Progenitor cell of endocrine pancreas (in vitro differentiated cells): ENCODE measurements at places on chromosomes 1 and 21. TPM values are rescaled to one million over a fixed set of nuclear protein-coding genes. Genes with fewer than 3 reads are reported as not detected.

DNA sequence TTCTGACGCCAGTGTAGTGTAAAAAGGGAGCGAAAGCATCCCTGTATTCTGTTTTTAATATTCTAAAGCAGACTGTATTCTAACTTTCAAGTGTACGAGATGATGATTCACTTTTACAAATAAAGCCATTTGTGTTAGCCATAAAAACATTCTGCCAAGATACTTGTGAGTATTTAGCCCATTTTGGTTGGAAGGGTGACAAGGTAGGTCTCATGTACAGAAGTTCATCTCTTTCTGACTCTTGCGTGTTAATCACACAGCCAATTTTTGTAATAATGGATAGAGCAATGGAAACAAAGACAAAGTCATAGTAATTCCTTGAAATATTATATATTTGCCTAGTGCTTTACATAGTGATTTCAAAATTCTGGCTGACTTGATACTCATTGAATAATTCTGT is 125.3 kb upstream of the GREM2 start:
- no peak for DNase-seq

Gene DENND2C
- total RNA-seq: 10.4 and 10.6 TPM in 2 replicates

DNA sequence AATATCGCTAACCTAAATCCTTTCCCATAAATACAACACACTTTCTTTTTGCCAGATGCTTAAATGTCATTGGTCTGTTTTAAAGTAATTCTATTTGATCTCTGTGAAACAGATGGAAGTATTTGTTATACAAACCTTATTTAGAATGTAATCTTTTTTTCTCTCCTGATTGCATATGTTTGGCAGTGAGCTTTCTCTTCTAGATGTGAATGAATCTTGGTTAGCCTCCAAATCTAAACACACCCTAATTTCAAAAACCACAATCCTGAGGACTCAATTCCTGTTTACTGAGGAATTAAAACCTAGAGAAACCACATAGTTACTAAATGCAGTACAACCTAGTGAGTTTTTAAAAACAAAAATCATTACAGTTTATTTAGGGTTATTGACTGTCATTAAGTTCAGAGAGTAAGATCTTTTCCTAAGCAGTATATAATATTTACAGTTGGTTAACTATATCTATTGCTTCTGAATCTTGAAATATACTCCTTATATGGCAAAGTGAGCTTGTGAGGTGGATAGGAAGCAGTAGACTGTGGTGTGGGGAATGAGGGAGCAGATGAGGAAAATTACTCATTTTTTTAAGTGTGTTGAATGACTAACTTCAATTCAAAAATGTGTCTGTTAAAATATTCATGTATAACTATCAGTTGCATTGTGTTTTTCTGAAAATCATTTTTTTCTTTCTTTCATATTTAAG is 218.7 kb downstream of the FMN2 start:
- DNase-seq: no peak

Gene SPRR1B
- total RNA-seq: not detected in 2 replicates

Gene ZNF670
- 13.0 and 13.7 TPM in 2 replicates for total RNA-seq

- DNase-seq: no peak
These were observed 149.2 kb downstream of the PSMG1 start for GRCh38 chr21:39033878-39034589.

Gene ABCB10
- total RNA-seq: 21.4 and 27.9 TPM in 2 replicates

- no peak for DNase-seq
These were observed 81.7 kb downstream of the DDX20 start for GRCh38 chr1:111837393-111837792.

DNA sequence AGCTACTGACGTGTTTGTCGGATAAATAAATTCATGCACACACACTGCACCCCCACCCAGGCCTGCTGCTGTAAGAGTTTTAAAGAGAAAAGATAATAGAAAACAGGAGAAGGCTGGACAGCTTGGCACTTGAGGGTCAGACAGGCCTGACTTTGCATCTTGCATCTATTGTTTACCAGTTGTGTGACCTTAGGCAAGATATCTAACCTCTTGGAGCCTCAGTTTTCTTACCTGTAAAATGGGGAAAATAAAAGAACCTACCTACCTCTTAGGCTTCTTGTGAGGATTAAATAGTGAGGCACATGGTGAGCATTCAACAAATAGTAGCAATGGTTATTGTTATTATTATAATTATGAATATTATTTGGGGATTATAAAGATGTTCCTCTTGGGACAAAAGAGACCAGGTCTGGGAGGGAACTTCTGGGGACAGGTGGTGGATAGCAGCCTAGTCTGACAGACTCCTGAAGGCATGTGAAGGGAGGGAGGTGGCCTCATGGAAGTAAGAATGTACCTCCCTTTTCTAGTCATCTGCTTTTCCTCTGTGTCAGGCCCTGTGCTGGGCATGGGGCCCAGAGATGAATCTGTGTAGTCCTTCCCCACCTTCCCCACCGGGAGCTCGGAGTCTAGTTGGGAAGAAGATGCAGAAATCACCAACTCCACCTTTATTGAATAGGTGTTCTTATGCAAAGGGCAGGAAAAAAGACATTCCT is 18.3 kb upstream of the EPB41 start:
- DNase-seq: no peak

GRCh38 chr1:12480748-12481362 is 137.2 kb downstream of the DHRS3 start:
- no peak for DNase-seq

GRCh38 chr21:41781050-41781410 is 14.2 kb upstream of the RIPK4 start:
- DNase-seq: no peak

DNA sequence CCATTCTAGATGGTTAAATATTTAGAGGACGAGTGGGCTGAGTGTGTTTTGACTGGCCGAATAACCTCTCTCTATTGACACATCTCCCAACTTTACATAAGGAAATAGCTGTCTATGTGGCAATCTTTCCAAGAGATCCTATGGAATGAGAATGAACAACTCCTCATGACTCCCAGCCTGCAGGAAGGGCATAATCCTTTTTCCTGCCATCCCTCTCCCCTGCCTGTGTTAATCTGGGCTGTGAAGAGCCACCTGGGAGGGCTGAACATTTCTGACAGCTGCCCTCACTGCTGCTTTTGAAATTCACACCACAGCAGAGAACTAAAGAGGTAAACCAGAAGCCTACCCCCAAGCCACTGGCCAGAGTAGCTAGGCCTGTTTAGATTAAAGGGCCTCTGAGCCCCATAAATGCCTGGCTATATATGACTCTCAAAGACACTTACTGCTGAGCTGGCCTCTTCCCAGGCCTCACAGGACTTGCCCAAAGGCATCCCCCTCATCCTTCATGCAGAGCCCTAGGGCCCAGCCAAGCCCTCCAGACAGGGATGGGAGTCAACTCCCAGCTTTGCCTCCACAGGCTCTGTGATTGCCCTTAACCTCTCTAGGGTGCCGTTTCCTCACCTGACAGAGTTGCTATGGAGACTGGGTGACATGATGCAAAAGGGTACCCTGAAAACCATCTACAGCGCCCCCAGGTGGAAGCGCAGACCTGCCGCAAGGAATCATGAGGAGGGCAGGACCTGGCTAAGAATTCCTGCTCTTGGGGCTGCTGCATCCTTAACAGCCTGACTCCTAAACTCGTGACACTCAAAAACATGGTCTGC is 42.0 kb upstream of the LDLRAP1 start:
- no peak for DNase-seq

GRCh38 chr1:117365350-117366176 is 1.7 kb upstream of the MAN1A2 start:
- DNase-seq: no peak

- DNase-seq: no peak
These were observed 7.1 kb downstream of the ANGEL2 start for GRCh38 chr1:213008564-213008963.

GRCh38 chr21:45911806-45912325 is 69.7 kb upstream of the COL6A1 start:
- no peak for DNase-seq

DNA sequence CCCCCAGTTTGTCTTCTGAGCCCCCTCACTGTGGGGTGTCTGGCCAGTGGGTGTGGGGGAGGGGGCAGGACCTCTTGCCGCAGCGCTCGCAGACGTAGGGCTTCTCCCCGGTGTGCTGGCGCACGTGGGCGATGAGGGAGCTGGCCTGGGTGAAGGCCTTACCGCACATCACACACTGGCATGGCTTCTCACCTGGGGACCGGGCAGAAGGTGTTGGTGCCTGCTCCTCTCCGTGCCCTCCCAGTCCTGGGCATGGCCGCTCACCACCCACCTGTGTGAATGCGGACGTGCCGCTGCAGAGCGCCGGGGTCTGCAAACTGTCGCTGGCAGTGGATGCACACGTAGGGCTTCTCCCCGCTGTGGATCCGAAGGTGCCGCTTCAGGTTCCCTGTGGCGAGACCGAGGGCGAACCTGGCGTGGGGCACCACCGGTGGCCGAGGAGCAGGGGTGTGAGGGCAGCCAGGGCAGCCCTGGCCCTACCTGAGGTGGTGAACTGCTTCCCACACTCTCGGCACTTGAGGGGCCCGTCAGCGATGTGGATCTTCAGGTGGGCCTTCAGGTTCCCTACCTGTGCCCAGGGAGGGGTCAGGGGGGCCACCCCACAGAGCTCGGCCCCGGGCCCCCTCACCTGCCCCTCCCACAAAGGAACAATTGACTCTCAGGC is 32.4 kb downstream of the ZBTB17 start:
- DNase-seq: no peak

DNA sequence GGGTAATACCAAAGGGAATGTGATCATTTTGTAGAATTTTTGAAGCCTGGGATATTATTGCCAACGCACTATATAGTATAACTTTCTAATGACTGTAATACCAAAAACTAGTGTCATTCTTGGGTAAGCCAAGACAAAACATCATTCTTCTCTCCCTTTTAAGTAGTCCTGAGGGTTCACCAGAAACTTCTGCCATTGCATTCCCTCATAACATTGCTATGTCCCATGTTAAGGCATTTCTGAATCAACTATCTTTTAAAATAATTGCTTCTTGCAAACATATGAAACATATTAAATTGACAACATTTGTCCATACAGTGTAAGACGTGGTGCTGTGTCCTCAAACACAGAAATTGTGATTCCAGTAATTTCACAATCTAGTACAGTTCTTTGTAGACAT is 29.9 kb upstream of the C1orf21 start:
- DNase-seq: no peak

- no peak for DNase-seq
These were observed 162.6 kb upstream of the IRF2BP2 start for GRCh38 chr1:234772345-234773147.

Gene MATN1
- 0.11 and 0.14 TPM in 2 replicates for total RNA-seq

Gene CR1
- total RNA-seq: 0.11 and 0.41 TPM in 2 replicates

DNA sequence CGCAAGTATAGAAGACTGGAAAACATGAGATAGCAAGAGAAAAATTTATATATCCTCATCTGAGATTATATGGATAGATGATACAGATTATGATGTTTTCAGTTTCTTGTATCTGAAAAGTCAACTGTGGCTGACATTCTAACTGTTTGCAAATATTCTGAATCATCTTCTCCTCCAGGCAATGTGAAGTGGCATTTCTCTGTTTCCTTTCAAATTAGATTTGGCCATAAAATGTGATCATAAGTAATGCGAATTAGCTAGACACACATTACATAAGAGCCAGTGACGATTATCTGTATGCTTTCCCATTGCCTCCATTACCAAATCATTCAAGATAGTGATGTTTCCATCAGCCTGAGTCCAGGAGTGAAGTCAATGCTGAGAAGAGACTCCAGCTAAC is 265.2 kb downstream of the BRINP3 start:
- no peak for DNase-seq

- DNase-seq: no peak
These were observed 11.7 kb upstream of the PLEKHO1 start for GRCh38 chr1:150138044-150138443.

DNA sequence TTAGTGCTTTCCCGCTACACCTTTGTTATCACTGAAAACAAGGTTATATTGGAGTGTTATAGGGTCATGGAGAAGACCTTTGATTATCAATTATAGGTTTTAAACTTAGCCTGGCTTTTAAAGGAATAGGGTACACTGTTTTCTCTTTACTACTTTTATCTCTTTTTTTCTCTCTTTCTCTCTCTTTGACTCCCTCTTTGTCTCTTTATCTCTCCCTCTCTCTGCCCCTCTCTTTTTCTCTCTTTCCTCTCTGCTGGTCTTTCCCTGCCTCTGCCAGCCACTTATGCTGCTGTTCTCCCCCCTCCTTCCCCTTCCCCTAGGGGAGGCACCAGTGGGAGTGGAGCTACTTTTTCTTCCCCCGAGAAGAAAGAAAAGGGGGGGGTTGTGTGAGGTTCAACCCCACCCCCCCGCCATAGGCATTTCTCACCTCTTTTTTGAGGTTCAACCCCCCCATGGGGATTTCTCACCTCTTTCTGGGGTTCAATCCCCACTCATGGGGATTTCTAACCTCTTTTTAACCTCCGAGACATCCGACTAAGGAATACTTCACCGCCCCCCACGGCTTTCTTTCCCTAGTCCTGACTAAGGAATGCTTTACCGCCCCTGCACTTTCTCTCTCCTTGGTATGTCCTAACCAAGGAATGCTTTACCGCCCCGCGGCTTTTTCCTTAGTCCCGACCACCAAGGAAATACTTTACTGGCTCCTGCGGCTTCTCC is 17.2 kb upstream of the ZBTB8B start:
- DNase-seq: no peak

DNA sequence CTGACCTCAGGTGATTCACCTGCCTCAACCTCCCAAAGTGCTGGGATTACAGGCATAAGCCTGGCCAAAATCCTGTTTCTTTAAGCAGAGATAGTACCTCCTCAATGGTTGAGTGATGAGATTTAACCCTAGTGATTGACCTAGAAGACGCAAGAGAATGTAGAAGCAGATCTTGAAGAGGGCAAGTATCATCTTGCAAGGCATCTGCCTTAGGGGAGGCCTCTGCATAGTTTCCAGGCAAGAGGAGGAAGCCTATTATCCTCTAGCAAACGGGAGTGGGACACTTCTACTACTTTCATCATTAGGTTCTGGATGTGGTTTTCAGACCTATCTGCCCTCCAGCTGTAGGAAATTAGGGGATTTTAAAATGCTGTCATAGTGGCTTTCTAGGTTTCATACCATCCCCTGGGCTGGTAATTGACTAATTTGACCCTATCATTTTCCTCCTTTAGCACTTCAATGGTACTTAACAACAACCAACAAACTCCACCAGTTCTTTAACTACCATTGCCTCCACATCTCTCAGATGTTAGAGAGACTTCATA is 10.0 kb upstream of the TRIM62 start:
- DNase-seq: no peak

DNA sequence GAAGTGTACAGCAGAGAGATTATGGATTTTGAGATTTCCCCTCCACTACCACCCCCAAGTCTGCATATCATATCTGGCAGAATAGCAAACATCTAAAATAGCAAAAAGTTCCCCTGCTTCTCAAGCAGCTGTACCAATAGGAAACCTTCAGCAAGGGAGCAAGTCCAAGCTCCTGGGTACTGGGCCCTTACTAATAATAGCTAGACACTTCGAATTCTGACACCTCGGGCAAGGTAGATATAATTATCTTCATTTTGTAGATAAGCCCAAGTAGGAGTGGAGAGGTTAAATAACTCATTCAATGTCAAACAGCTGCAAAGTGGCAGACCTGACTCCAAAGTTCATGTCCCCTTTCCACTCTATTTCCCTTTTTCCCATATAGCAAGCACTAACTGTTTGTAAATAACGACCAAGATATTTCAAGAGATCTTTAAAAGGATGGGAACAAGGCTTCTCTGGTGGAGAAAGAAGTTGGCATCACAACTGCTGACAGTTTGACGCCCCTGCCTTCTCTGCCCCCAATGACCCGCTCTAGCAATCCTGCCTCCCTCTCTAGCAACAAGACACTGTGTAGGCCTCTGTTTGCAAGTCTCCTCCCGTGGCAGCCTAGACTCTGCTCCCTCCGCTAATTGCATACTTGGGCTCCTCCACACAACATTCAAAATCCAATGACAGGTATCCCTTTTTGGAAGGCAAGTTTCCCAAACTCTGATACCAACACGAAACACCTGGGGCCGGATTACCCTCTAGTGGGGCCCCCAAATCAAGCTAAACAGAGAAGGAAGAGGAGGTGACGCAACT is 18.7 kb upstream of the ADAR start:
- DNase-seq: no peak

GRCh38 chr21:45154511-45155508 is 80.4 kb downstream of the ADARB1 start:
- no peak for DNase-seq
